ENCODE measurements at places on chromosomes 5 and 9. TPM values are rescaled to one million over a fixed set of nuclear protein-coding genes. Genes with fewer than 3 reads are reported as not detected.

The PIP5K1B gene
- total RNA-seq, result 29.0 TPM

The SLC34A3 gene
- not detected for total RNA-seq

The NMUR2 gene
- 0.22 TPM for total RNA-seq

The AP3B1 gene
- total RNA-seq, result 54.8 TPM

The CDKN2A gene
- 0.82 TPM for total RNA-seq

The ADAMTS19 gene
- total RNA-seq, result 36.0 TPM

The IL5 gene
- total RNA-seq, result not detected

The FREM1 gene
- total RNA-seq, result 20.4 TPM

The PCDHB8 gene
- 3.4 TPM for total RNA-seq

The WNT8A gene
- total RNA-seq, result not detected

The SLCO4C1 gene
- total RNA-seq, result 0.77 TPM

The CRHBP gene
- total RNA-seq, result 3.2 TPM

The SLC36A2 gene
- not detected for total RNA-seq

The NFIB gene
- 115 TPM for total RNA-seq

The ZNF366 gene
- total RNA-seq, result 2.5 TPM

The RGS14 gene
- 5.1 TPM for total RNA-seq

The KCNN2 gene
- 7.7 TPM for total RNA-seq

The CBY3 gene
- not detected for total RNA-seq

The PPIC gene
- total RNA-seq, result 31.6 TPM

The ZFR gene
- 121 TPM for total RNA-seq

The IFNA21 gene
- not detected for total RNA-seq

The SLC46A2 gene
- total RNA-seq, result not detected

The LRRC70 gene
- total RNA-seq, result 13.7 TPM

The CNTFR gene
- 23.9 TPM for total RNA-seq

The SCGB3A2 gene
- not detected for total RNA-seq

The CD72 gene
- total RNA-seq, result 2.5 TPM

The C9orf40 gene
- 7.2 TPM for total RNA-seq

The STING1 gene
- total RNA-seq, result 20.9 TPM

The UNC5A gene
- total RNA-seq, result 3.7 TPM

The ZFP2 gene
- total RNA-seq, result 7.1 TPM

The TRIM36 gene
- 32.7 TPM for total RNA-seq

The TRIP13 gene
- 3.1 TPM for total RNA-seq

The SHOC1 gene
- total RNA-seq, result not detected

The PCDHA10 gene
- total RNA-seq, result 4.6 TPM

The SPEF2 gene
- total RNA-seq, result 31.1 TPM

The PCDHB16 gene
- 9.2 TPM for total RNA-seq

The FRRS1L gene
- total RNA-seq, result 28.0 TPM

The ANGPTL2 gene
- 26.6 TPM for total RNA-seq

The N4BP3 gene
- 10.6 TPM for total RNA-seq

The PCDHAC2 gene
- 39.0 TPM for total RNA-seq

The ACOT12 gene
- not detected for total RNA-seq

The MEGF10 gene
- 32.7 TPM for total RNA-seq

The HCN1 gene
- 31.2 TPM for total RNA-seq

The PHYHD1 gene
- 19.4 TPM for total RNA-seq

The PCDHGA4 gene
- total RNA-seq, result 11.1 TPM

The TICAM2 gene
- total RNA-seq, result 2.4 TPM

The TAL2 gene
- 12.0 TPM for total RNA-seq

The PLPP1 gene
- 120 TPM for total RNA-seq

The POU5F2 gene
- total RNA-seq, result 8.9 TPM

The ATG10 gene
- total RNA-seq, result 9.7 TPM

The FBXL7 gene
- total RNA-seq, result 19.1 TPM

The GGTA1 gene
- total RNA-seq, result 3.5 TPM

The PCDHGA8 gene
- total RNA-seq, result 10.1 TPM

The ADAMTS6 gene
- total RNA-seq, result 48.3 TPM

The TRUB2 gene
- 10.4 TPM for total RNA-seq

The HMCN2 gene
- total RNA-seq, result 6.0 TPM

The CDC25C gene
- 3.8 TPM for total RNA-seq

Measured in camera-type eye (tissue), 1 donor.